ENCODE measurements at places on chromosomes 1 and 21.

DNA sequence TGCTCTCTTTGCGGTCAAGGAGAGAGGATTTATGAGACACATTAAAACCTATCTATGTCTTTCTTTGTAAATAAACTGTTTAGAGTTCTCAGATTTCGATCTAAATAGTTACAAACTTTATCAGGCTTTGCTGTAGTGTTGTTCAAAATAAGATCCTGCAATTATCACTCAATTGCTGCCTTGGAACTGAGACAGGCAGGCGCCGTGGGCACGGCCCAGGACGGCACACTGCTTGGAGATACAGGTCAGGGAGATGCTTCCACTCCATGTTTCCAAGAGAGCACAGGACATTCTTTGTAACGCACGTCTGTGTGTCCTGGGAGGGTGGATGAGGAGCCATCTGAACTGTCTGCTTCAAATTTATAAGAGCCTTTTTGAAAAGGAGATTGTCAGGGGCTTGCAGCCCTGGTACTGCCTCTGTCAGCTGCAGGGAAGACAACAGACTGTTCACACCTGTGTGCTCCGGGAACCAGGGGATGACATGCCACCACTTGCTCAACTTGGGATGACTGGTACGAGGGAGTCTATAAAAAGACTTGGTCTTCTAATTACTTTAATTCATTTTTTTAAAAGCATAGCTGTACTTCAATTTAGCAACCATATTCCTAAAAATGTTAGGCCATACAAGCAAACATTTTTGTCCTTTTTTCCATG is 472.9 kb upstream of the RUNX1 start:
- DNase-seq: no peak

GRCh38 chr1:198032668-198033067 is 115.5 kb downstream of the LHX9 start:
- DNase-seq: no peak

GRCh38 chr1:54142146-54142900 is 10.5 kb downstream of the CDCP2 start:
- no peak for DNase-seq

DNA sequence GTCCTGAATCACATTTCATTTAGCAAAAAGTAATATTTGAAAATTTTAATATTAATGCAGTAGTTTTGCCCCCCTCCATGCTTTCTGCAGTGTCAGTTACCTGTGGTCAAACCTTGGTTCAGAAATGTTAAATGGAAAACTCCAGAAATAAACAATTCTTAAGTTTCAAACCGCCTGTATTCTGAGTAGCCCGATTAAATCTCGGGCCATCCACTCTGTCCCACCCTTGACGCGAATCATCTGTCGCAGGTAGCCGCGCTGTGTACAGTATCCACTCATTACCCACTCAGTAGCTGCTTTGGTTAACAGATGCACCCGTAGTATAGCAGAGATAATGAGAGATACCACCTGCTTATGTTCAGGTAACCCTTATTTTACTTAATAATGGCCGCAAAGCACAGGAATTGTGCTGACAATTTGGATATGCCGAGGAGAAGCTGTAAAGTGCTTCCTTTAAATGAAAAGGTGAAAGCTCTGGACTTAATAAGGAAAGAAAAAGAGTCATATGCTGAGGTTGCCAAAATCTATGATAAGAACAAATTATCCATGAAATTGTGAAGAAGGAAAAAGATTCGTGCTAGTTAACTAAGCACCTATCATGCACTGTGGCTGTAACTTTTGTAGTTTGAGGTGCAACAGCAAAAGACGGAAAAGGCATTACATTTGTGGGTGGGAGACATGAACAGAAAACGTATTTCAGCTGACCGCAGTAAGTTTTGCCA is 889 bp upstream of the SCYL3 start:
- no peak for DNase-seq

DNA sequence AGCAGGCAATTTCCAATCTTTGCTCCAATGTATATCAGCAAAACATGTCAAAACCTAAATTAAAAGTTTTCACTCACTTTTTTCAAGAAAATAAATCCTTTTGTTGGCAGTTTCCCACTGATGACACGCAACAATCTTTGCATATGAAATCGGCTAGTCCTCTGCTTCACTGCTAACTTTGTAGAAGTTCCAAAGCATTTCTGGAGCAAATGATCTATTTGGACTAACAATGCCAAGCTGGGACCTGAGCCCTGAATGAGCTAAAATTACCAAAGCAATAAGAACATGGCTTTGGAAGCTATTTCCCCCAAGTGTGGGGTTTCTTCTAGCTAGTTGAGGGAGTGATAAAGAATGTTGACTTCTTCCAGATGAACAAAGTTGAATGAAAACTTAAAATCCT is 5.1 kb downstream of the BEND5 start:
- DNase-seq: no peak

DNA sequence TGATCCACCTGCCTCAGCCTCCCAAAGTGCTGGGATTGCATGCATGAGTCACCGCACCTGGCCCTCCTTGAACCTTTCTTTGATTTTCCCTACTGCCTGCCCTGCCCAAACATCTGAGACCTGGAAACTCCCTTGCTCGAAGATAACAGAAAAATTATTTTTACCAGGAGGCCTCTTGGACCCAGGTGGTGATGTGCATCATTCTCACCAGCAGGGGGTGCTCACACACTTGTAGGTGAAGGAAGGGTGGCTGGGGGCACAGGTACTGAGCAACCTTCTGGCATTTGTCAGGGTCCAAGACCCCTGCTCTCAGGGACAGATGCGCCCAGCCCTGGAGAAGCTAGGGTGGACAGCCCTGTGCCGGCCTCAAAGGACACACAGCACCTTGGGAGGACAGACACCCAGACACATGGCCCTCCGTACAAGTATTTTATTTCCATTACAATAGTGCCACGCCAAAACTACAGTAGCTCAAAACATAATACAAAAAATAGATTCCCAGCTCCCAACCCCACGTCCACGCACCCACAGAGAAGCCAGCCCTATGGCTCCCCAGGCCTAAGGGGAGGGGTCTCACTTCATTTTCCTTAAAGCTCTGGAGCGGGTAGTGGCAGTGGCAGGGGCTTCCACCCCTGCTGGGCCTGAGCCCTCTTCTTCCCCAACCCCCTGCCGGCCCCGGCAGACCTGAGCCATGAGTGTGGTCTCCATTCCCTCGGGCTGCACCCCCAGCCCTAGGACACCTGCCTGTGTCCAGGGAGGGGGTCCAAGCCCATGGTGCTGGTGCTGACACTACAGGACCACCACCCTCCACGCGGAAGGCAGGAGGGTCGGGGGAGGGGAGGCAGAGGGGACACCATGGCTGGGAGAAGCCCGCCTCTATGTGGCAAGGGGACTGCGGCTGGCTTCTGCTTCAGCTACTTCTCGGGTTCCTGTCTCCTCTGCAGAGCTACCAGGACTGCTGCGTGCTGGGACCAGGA is 40.4 kb upstream of the EIF4G3 start:
- DNase-seq: peak; percentile 78

GRCh38 chr1:232548691-232549090 is 81.2 kb downstream of the SIPA1L2 start:
- no peak for DNase-seq

GRCh38 chr1:93766451-93766850 is 84.8 kb upstream of the BCAR3 start:
- no peak for DNase-seq

GRCh38 chr1:38571726-38572125 is 287.8 kb downstream of the RRAGC start:
- DNase-seq: no peak

DNA sequence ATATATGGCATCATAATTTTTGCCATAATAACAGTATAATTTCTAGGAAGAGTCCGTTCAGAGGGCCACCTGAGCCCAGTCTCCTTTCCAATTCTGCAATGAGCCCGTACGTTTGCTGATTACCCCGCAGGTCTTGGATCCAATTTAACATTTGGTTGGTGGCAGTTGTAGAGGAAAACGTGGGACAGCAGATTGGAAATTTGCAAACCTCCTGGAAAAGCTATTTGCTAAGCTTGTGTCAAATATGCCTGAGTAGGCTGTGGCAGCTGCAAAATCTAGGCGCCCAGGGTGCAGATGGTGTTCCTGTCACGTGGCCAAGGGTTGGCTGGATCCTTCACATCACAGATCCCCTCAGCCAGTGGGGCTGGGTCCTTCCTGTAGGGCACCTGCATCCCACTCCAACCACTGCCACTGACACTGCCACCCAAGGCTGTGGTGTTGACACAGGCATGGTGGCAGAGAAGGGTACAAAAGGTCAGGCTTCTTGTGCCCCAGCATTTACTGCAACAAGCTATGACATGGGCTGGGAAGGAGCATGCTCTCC is 174.8 kb upstream of the SYT6 start:
- DNase-seq: no peak

DNA sequence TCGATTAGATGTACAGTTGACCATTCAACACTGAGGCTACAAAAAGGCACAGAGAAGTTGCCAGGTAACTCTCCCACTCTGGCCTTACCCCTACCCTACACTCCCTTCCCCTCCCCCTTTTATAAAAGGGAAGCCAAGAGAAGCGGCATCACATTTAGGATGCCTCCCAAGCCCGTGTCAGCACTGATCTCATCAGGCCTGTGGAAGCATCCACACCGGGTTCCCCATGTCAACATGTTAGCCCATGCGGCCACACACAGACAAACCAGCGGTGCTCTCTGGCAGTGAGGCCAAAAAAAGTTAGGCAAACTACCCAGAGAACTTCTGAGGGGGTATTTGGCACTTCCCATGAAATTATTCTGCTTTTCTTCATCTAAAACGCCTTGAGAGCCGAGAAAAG is 29.9 kb downstream of the BCAR3 start:
- no peak for DNase-seq

DNA sequence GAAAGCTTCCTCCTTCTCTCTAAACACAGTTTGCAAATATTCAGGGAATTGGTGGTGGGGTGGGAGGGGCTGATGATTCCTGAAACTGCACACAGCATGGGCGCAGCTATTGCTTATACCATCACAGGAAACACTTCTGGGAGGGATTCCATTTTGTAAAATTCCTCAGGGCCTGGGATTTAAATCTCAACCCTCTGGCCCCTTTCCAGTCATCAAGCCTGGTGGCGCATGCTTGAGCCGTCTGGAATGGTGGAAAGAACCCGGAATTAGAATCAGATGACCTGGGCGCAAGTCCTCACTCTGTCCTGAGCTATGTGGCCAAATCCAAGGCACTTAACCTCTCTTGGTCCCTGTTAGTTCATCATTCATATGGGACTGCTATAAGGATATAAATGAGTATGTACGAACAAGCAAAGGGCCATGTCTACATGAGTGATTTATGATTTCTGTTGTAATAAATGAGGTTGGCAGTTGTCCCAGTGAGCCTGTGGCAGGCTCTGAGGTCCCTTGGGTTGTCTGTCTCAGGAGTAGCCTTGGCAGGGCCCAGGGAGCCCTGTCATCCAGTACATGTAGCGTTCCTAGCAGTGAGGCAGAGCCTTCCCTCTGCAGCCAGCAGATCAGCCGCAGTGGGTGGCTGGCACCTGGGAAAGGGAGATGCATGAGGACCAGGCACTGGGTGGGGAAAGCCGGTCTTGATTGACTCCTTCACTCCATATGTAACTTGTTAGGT is 72.0 kb downstream of the MAN1C1 start:
- no peak for DNase-seq

DNA sequence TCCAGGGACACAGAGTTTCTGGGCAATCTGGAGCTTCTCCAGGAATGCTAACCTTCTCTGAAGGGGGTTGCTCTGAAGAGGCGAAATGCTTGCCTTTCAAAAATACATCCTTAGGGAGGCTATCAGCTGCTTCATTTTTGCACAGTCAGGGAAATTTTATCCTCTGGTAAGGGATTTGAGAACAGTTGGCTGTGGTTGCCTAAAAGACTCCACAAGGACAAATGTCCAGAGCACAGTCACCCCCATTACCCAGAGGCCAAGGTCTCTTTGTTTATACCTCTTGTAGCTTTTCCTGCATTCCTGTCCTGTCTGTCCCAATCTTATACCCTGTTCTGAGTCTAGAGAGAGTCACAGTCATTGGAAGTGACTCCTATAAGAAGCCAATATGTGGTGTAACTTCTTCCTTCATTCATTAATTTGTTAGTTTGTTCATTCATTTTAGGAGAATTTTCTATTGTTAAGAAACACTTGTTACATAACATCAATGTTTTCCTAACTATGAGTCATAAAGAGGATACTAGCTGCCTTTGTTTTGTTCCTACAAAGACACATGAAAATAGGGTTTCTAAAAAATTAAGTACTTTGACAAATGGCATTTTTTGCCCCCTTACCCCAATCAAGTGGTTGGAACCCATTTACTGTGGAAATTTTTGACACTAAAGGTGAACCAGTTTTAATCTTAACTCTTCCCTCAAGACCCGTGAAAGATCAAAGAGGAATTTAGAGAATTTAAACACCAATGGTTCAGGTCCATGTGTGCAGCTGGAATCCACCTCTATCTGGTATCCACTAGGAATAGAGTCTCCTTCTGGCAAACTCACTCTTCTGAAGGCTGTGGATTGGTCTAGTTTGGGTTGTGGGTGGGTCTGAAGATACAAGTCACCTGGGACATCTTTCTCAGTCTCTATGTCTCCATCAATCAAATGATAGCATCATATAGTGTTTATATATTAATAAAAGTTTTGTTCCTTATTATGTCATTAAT is 47.1 kb downstream of the GPR88 start:
- no peak for DNase-seq

- no peak for DNase-seq
Observed at GRCh38 chr1:11147197-11147770, 41.9 kb upstream of the ANGPTL7 start.

DNA sequence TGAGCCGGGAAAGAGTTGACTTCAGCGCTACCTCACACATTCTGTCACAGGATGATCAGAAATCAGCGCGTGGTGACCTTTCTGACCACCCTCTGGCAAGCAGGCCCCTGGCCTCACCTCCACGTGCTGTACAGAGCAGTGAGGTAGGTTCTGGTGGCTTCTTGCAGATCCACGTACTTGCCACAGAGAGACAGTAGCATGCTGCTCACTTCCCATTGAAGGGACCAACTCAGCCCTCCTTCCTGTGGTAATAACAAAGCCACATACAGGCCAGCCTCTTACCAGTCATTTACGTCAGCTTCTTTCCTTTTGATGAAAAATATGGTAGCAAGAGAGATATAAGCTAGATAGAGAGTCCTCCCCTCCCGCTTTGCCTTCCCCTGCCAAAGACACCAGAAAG is 200.7 kb downstream of the CHRM3 start:
- no peak for DNase-seq

DNA sequence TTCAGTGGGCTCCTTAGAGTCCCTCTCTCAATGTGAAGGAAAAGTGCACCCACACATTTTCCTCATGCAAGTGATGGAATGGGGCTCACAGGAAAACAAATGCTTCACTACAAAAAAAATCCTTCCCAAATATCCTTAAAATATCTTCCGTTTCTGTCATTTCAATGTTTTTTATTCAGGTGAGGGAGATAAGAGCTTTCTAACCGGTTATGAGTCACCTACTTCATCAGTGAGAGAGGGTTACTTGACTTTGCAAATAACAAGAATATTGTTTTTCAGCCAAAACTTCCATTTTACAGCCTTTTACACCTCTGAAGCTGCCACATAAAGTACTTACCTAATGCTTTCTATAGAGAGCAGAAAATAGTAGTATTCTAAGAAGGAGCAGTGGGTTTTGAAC is 98.3 kb upstream of the CD55 start:
- no peak for DNase-seq

DNA sequence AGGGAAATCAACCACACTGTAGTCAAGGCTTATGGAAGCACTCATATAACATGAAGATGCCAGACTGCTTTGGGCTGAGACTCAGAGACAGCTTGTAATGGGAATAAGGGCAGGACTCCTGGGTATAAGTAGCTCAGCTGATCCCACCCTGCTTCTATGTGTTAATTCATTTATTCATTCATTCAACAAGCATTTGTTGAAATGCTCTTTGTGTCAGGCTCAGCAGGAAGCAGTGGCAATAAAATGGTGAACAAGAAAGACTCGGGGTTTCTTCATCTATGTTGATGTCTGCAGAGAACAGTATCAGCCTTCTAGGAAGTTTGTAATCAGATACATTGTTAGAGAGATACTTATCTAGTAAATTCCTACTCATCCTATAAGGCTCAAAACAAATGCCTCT is 145.5 kb upstream of the DMRTA2 start:
- no peak for DNase-seq
